ENCODE measurements at places on chromosomes 1 and 21. TPM values are rescaled to one million over a fixed set of nuclear protein-coding genes. Genes with fewer than 3 reads are reported as not detected.

CAMSAP2 gene
- 30.7 TPM for total RNA-seq

DENND2D gene
- total RNA-seq: 0.11 TPM

RTCA gene
- total RNA-seq: 29.5 TPM

DNAH14 gene
- 39.7 TPM for total RNA-seq

DNA sequence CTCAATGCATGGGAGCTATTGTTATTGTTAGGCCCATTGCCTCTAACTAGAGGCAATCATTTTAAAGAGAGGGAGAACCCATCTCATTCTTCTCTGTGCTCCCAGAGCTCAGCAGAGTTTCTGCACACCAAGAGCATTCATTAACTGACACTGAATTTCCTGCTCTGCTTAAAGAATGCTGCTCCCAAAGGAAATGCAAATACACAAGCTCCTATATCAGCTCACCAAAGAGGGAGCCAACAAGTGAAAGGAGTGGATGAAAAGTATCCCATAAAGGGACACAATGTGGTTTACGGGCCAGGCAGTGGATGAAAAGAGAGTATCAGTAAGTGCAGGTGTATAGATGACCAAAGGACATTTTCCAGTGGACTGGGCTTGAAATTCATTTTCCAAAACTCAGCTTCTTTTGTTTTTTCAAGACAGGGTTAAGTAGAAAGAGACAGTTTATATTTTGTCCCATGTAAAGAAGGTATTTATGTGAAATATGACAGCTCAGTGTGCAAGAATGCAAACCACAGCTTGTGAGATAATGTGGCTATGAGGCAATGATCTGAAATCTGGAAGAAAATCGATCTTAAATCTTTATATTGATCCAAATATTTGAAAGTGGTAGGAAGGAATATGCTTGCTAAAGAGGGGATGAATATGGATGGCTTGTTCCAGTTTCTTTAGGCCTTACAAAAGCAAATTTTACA is 207.7 kb upstream of the CAMK1G start:
- no peak for DNase-seq

DNA sequence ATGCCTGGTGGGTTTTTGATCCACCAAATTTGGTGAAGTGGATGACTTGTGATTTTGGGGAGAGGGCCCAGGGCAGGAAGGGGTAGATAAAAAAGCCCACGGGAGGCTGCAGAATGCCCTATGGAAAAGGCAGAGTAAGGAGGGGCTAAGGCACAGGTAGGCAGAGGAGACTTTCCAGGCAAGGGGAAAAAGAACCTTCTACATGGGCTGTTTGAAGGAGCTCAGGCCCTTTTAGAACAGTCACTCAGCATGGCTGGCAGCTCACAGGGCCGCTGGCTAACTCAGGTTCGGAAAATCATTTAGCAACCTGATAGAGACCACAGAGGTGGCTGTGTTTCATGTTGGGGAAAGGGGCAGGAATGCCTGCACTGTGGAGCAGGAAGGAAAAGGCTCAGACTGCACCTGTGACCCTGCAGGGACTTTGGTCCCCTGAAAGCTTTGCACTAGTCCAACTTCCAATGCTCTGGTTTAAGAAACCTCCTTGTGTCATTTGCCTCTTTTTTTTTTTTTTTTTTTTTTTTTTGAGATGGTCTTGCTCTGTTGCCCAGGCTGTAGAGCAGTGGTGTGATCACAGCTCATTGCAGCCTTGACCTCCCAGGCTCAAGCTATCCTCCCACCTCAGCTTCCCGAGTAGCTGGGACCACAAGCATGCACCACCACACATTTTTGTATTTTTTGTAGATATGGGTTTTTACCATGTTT is 58.5 kb upstream of the ENAH start:
- DNase-seq: no peak

DNA sequence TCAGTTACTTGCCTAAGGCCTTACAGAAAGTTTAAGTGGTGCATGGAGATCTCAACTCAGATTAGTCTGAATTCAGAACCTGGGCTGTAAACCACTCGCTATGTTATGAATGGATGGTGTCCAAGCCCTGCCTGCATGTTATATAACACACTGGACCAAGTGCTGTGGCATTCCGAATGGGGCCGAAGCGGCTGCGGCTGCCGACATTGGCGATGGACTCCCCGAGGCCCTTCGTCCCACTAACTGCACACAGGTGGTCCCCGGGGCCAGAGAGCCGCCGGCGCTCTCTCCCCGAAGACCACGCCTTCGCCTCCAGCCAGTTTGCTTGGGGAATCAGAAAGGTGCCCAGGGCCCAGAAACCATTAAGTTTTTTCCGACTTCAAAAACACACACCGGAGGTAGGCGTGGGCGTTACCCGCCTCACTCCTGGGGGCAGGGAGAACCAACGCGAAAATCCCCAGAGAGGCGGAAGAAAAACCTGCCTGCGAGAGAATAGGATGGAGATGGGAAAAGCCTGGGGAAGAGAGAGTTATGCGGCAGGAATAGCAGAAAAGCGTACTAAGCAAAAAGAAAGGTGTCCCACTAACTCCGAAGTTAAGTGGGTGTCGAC is 579 bp upstream of the TENT5C start:
- no peak for DNase-seq

DNA sequence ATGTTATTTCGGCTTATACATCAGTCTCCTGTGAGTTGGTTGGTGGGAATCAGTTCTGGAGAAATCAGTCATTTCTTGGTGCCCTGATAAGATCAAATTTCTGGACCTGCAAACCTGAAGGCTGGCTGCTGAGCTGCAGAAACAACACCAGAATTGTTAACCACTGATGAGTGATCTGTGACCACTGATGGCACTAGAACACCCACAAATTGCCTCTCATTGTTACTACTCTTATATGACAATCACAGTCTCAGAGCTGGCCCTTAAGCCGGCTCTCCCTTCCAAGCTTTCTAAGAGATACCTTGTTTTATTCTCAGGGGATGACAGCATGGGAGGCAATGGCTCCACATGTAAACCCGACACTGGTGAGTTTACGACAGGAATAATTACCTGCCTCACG is 1.9 kb downstream of the C1orf162 start:
- no peak for DNase-seq

DNA sequence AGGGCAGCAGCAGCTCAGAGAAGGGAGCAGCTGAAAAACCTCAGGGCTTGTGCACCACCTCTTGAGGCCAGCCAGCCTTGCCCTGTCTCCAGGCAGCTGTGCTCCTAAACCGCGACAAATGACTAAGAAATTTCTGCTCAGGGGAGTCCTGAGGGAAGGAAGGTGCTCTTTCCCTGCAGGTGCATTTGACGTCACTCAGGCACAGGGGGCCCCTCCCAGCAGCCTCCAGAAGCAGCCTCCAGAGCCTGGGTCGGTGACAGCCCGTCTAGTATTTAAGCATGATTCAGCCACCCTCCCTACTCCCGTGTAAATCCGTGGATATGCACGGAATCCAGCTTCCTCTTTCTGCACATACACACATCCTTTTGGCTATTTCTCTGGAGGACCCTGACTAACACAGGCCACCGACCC is 560.5 kb downstream of the KIF26B start:
- DNase-seq: no peak

- no peak for DNase-seq
Observed at GRCh38 chr1:43144237-43144636, 27.9 kb downstream of the EBNA1BP2 start.

GRCh38 chr1:40122855-40123254 is 25.8 kb upstream of the PPT1 start:
- DNase-seq: no peak

DNA sequence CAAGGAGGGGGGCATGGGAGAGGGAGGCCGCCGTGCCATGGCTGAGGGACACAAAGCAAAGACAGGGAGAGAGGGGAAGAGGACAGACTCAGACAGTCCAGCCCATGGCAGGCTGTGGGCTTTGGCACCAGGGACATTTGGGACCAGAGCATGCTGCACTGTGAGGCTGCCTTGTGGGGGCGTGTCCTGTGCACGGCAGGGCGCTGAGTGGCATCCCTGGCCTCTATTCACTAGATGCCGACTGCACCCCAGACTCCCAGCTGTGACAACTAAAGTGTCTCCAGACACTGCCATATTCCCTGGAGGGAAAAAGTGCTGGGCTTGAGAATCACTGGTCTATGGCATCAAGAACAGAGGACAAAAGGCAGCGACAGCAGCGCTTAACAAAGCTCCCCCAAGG is 18.6 kb upstream of the PRDM15 start:
- peak; percentile 43 for DNase-seq

GRCh38 chr1:8598783-8599182 is 218.7 kb downstream of the RERE start:
- no peak for DNase-seq

DNA sequence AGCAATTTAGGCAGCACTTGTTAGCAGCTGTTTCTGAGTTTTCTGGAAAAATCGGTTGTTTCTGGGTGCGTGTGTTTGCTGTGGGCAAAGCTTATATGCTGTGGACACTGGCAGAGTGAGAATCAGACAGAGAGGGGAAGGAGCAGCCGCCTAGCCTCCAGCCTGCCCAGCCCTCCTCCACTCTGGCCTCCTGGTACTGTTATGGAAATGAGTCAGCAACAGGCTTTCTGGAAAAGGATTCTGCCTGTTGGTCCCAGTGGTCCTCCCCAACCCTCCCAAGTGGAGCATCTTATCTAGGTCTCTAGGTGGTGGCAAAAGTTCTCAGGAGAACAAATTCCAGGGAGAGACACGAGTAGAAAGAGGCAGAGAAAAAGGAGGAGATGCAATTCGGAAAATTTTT is 42.2 kb upstream of the GOLT1A start:
- peak; percentile 45 for DNase-seq

DNA sequence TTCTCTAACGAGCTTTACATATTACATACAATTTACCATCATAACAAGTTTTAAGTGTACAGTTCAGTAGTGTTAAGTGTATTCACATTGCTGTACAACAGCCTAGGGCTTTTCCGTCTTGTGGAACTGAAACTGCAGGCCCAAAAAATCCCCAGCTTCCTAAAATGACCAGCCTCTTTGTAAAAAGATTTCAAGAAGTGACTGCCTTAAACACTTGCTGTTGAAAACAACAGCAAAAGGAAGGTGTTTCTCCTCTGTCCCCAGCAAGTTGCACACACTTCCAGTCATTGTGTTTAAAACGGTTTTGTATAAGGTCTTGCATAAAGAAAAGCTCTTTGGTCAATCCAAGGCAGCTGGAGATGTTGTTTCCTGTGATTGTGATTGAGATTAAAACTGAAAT is 16.0 kb upstream of the GBP1 start:
- no peak for DNase-seq

DNA sequence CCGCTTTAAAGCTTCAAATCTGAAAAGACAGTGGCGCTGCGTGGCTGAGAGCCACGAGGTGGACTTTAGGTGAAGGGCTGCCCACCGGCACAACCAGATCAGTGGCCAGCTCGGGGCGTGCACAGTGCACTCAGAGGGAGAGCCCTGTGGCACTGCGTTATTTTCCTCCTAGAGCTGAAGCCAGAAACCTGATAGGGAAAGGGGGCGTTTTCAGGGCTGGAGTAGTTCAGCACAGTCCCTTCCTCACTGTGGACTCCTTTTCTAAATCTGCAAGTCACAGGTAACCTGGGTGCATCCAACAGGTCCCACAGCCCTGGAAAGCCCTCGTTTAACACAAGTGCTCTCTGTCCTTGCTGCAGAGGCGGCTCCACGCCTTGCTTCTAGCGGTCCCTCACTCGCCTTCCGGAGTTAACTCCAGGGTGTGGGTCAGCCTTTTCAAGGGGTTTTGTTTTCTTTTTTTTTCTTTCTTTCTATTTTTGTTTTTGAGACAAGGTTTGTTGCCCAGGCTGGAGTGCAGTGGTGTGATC is 81.2 kb downstream of the GALNT2 start:
- DNase-seq: no peak

GRCh38 chr1:193658081-193658480 is 471.7 kb upstream of the B3GALT2 start:
- DNase-seq: no peak

DNA sequence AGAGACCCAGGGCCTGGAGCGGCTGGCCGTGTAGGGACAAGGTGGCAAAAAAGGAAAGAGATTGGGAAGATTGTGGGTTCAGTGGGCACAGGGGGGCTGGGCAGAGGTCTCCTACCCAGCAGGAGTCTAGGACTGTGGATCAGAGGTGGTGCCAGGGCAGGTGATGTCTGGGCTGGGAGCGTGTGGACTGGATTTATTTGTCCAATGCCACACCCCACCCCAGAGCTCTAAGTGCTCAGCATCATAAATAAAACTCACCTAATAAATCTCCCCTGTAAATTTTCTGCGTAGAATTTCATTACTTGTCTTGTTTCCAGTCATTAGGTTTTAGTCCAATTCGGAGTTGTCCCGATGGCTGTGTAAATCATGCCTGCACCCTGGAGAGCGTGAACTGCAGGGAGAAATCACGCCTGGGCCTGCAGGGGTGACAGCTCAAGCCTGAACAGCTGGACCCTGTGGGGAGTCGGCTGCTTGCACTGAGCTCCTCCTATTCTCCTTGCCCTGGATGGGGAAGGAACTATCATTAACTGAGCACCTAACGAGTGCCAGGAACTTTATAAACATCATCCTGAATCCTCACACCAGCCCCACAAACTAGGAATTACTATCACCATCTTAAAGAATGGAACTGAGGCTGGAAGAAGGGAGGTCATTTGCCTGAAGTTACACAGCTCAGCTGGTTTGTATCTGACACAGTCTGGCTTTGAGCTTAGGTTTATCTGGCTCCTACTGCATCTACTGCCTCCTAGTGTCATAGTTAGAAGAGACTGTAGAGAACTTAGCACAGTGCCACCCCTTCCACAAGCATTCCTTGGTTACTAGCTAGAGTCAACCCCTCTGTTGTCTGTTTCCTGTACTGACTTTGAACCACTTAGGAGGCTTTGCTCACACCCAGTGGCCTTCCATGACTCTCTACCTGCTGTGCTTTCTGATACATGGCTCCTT is 25.0 kb upstream of the POU3F1 start:
- DNase-seq: no peak

DNA sequence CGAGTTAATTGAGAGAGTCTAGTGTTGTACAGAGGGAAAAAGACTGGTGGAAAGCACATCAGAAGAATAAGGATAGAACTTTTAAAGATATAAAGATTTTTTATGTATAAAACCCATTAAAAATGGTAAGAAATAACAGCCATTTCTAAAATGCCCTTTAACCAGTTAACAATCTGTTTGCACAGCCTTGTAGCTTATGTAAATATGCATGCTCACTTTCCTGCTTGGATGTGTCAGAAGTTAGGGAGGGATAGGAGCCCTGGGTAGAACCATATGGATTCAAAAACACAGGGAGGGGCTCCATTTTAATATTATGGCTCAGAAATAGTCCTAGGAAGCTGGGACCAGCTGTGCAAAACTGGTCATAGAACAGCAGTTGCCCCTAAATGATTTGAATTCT is 4.5 kb upstream of the EDEM3 start:
- DNase-seq: no peak
